ENCODE measurements at places on chromosomes 5 and 9.

- DNase-seq = no peak
Measured at GRCh38 chr9:119707228-119707845, 338.1 kb upstream of the BRINP1 start.

- no peak for DNase-seq
Measured at GRCh38 chr5:158483281-158483860, 616.3 kb downstream of the EBF1 start.

- peak; percentile 50 for DNase-seq
Measured at GRCh38 chr9:89603767-89604665, 796 bp upstream of the GADD45G start.

DNA sequence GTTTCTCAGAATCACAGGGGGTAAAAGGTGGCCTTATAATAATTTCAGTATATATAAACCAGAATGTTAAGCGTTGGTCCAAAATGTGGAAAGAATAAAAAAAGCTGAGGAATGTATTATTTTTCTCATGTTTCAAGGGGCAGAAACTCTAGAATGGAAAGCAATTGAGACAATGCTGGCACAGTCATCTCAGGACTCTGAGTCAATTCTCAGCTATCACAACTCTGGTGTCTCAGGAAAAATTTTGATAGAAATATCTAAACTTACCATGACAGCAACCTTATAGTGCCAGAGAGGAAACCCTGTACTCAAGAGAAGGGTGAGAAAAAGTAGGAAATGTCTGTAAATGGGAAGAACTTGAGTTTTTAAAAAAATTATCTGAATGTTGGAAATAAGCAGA is 1189.4 kb upstream of the NUDT12 start:
- DNase-seq = no peak

- no peak for DNase-seq
Measured at GRCh38 chr5:88785746-88786565, 97.0 kb downstream of the MEF2C start.

- DNase-seq = no peak
Measured at GRCh38 chr5:38299585-38299984, 41.2 kb downstream of the EGFLAM start.

- DNase-seq = no peak
Measured at GRCh38 chr5:89265511-89266179, 382.7 kb upstream of the MEF2C start.

DNA sequence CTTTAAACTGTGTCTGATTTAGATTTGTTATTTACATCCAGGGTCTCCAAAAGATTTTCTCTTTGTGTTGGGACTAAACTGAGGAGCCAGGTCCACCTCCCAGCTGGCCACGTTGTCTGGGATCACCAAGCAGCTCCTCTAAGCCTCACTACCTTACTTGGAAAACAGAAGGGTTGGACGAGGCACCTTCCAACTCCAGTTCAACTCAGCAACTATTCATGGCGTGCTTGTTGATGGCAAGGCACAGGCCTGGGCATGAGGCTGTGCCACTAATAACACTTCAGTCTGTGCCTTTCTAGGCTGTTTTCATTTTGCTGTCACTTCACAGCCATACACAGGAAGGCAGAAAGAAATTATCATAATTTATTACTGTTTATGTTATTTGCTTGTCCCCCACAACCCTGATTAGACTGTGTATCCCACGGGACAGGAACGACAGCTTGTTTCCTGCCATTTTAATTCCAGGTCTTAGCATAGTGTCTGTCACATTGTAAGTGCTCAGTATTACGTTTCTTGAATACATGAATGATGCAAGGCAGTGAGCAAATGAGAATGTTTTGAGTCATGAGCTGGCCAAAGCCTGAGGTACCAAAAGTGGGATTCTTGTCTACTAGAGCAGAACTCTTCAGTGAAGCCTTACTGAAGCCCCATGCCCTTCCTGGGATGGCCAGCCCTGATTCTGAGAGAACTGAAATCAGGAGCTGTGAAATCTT is 125.8 kb downstream of the GALNT10 start:
- no peak for DNase-seq

GRCh38 chr5:116423141-116423540 is 151.5 kb downstream of the SEMA6A start:
- no peak for DNase-seq

- no peak for DNase-seq
Measured at GRCh38 chr9:84875193-84875592, 205.7 kb downstream of the NTRK2 start.

- DNase-seq = no peak
Measured at GRCh38 chr5:174837919-174838902, 113.8 kb downstream of the MSX2 start.

DNA sequence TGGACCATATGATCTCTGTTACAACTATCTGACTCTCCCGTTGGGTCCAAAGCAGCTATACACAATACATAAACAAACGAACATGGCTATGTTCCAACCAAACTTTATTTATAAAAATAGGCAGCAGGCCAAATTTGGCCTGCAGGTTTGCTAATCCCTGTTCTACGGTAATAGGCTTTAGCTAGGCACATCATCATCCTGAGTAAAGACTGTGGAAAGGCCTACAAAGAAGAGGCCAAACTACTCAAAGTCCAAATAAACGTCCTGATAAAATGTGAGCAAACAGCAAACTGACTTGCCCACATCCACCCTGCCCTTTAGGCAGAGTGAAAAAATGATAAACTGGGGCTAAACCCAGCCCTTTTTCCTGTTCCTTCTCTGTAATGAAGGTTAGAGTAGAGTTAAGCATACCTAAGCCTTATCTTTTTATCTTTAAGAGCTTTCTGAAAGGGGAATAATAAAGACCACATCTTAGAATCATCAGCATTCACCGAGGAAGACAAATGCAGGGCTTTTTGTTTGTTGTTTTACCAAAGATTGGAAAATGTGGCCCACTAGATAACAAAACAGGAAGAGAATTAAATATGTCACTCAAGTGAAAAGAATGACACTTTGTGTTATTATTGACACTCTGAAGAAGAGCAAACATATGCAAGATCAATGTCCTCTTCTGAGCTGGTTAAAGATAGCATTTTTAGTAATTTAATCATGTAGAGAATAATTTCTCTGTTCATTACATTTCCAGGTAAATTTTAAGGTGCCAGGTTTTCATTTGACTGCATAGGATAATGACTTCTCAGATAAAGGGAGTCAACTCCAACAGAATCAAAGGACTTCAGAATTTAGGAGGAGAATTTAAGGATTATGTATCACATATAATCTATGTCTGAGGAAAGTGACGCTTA is 160.0 kb upstream of the GNA14 start:
- DNase-seq = no peak

GRCh38 chr5:153592081-153592480 is 101.6 kb downstream of the GRIA1 start:
- no peak for DNase-seq

DNA sequence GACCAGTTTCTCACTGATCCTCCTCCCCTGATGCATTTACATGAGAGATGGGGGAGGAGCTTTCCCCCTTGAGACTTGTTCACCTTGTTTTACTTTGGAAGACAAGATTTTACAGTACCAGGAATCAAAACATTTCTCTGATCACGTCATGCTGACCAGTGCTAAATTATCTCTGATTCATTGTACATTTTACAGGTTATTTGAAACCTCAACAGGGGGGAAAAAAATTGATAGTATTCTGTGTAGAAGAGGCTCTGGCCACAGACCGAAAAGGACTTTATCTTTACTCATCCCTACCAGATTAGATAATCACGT is 133.9 kb downstream of the GRIA1 start:
- DNase-seq = no peak

DNA sequence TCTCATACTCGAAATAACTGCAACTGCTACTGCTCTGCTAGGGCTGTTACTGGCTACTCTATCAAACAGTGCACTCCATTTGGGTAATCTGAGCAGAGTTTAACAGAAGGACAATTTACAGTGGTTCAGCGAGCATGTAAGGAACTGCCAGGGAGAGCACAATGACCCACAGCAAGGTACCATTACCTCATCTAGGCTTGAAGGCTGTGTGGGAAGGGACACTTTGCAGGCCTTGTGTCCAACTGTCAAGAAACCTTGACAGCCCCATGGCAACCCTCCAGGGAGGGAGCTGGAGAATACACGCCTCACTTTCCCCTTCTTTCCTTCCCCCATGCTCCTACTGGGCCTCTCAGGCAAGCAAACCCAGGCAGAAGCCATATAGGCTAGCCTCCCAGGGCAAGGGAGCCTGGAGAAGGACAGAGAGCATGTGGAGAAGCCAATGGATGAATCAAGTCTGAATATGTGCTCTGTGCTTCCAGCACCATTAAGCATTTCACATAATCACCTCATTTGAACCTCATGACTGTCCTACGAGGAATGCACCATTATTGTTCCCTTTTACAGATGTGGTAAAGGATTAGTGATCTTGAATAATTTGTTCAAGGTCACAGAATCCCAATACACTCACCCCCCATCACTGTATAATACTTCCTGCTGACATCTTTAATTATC is 49.9 kb upstream of the JAK2 start:
- no peak for DNase-seq

GRCh38 chr9:7144265-7145046 is 386.7 kb downstream of the KDM4C start:
- DNase-seq = no peak

GRCh38 chr9:81530846-81531245 is 158.5 kb downstream of the TLE1 start:
- DNase-seq = no peak

DNA sequence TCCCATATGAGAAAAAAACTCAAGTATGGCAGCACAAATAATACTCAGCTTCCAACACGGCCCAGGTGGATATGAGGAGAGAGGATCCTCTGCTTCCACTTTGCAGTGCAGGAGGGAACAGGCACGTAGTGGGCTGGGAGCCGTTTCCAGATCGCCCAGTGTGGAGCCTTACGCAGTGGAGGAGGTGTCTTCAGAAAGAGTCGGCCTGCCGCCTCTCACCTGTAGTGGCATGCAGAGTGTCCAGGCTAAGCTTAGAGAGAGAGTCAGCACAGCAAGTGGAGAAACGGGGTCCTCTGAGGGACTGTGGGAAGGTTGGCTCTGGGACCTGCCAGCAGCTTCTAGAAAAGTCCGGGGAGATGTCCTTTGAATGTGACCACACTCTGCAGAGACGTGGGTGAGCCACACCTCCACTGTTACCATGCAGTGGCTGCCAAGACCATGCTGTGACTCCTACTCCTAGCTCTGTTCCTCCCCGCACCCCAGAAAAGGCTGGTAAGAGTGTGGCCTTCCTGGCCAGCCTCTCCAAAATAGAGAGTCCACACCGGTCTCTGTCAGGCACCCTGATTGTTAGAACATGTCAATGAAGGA is 3.5 kb upstream of the SEMA4D start:
- no peak for DNase-seq

GRCh38 chr9:133609311-133610098 is at the start of gene FAM163B:
TSS of gene FAM163B (minus strand) at chr9:133609389. CDS start at chr9:133580223, 29,166 bp downstream.
- peak; percentile 39 for DNase-seq

- DNase-seq = no peak
Measured at GRCh38 chr5:143186623-143187022, 216.9 kb downstream of the NR3C1 start.

DNA sequence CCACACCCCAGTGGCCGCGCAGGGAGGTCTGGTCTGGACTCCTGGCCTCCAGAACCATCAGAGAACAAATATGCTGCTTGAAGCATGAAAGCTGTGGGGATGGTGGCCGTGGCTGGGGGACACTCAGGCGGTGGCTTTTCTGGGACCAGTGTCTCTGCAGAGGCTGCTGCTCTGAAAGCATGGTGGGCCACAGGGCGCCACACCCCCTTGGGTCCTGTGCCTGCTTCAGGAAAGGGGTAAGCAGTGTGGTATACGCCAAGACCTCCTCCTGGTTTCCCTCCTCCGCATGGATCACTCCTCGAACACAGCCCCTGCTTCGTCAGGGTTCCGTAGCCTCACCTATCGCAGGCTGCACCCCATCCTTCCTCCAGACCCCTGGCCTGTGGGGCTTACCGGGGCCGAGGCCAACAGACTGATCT is 19.7 kb upstream of the TERT start:
- DNase-seq = no peak

DNA sequence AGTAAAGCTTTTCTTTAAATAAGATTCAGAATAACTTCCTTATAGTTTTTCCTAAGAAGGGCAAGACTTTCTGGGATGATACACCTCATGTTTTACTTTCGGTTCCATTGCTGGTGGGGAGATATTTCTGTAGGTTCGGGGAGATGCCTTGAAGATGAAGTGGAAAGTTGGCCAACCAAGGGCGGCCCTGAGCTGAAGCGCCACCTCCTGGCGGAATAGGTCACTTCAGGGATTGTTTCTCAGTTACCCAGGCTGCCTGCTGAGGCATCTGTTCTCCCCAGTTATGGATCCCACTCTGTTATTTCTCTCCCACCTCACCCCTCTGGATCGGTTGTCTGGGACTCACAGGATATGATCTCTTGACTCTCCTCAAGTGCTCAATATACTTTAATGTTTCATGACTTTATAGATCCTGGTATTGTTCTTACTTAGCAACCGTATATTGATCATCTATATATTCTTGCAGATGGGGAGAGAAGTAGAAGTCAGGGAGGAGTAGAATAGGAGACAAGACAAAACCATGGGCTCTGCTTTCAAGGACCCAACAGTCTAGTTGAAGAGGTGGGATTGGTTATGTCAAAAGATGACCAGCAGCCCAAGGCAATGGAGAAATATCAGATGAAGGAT is 23.4 kb downstream of the MEGF10 start:
- peak; percentile 55 for DNase-seq

DNA sequence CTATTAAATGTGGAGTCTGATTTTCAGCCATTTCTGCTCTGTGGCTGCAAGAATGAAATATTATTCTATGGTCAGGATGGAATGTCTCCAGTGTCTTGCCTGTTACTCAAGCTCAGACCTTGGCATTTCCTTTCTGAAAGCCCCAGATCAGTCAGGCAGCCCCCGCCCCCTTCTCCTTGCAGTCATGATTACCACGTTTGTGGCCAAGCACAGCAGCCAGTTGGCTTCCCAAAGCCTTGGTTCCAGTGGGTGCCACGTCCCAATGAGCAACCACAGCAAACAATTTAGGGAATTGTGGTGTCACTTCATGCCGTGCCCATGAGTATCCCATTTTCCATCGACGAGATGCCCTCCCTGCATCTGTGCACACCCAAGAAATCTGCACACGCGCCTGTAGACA is 9.7 kb upstream of the OBP2A start:
- DNase-seq = no peak

GRCh38 chr5:58122157-58122556 is 337.7 kb downstream of the PLK2 start:
- DNase-seq = no peak

GRCh38 chr9:115289757-115290208 is 171.8 kb upstream of the TNC start:
- no peak for DNase-seq

GRCh38 chr9:115775659-115776058 is 377.9 kb upstream of the PAPPA start:
- no peak for DNase-seq

GRCh38 chr5:40413743-40414142 is 266.0 kb upstream of the PTGER4 start:
- no peak for DNase-seq
